CD8-positive, alpha-beta memory T cell (primary cell): ENCODE measurements at places on chromosomes 16 and 17.

DNA sequence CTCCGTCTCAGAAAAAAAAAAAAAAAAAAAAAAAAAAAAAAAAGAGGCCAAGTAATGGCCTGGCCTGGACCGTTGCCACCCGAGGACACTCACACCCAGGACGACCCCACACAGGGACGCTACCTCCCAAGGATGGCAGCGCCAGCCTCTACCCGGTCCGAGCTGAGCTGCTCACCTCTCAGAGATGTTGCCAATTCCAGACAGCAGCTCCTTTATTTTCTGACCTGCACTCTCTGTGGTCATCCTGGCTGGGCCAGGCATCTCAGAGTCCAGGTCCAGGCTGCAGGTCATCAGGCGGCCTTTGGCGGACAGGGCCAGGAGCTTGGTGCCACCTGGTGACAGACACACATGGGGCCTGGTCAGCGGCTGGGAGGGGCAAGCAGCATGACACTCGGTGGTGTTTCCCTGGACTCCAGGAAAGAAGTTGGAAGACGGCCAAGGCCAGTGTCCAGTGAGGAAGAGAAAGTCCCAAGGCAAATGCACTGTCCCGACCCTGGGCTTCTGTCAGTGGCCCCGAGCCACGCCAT, 3.1 kb downstream of the FAAP100 start:
- DNase-seq, result no peak

DNA sequence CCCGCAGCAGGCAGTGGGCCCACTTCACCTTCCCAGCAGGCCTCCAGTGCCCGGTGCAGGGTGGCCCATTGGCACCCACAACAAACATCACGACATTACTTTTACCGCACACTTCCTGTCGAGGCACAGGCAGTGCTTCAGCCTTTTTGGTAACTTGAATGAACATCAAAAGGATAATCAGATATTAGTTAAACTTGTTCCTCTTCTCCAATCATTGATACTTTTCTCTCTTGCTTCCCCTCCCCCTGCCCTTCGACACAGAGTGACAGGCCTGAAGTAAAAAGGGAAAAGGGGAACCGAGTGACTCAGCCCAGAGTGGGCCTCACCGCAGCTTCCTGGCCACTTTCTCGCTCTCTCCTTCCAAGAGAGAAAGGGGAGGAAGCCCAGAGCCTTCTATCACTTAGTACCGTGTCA, 507.0 kb downstream of the MAF start:
- peak; percentile 11 for DNase-seq

GRCh38 chr17:19343671-19344151, 18.8 kb downstream of the B9D1 start:
- DNase-seq, result no peak

- DNase-seq, result no peak
These were observed 20.4 kb upstream of the SLFN5 start for GRCh38 chr17:35222452-35222851.

GRCh38 chr17:30336369-30337171, 2.7 kb upstream of the TMIGD1 start:
- peak; percentile 67 for DNase-seq

GRCh38 chr16:55491691-55492090, 12.7 kb downstream of the MMP2 start:
- no peak for DNase-seq

- DNase-seq, result no peak
These were observed 13.5 kb downstream of the MPG start for GRCh38 chr16:91484-91883.

DNA sequence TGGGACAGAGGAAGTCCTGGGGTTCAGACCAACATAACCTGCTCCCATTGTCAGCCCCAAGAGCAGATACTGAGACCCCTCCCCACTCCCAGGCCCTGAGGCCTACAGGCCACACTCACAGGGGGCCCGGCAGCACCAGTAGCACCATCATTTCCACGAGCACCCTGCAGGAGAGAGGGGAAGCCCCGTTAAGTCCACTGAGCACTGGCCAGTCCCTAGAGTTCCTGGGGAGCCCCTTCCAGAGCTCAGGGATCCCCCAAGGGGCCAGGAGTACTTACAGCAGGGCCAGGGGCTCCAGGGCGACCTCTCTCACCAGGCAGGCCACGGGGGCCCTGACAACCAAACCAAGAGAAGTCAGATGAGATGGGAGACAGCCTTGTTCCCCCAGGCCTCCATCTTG, 5.4 kb downstream of the COL1A1 start:
- DNase-seq, result no peak

DNA sequence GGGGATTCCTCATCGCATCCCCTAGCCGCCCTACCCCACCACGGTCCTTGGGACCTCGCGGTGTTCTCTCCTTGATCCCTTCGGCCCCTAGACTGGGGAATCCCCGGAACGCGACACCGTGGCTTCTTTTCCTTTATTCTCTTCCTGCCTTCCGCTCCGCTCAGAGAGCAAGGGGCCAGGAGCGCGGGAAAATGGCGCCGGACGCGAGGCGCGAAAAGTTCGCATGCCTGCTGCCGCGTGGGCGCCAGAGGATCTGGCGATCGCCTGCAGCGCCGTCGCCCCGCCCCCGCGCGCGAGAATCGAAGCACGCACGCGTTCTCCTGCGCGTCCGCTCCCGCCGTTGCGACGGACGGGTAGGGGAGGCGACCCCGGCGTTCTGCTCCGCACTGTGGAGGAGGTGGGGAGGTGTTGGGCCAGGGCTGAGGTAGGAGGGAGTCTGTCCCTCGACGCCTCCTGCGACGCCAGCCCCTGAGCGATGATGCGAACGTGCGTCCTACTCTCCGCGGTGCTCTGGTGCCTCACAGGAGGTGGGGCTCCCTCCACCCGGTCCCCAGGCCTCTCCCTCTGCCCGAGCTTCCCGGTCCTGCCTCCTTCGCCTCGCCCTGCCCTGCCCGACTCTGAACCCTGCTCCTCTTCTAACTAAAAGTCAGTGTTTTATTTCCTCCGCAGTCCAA, at the start of gene ZPBP2:
ZPBP2 (plus strand) TSS at position 323 of the 674 bp plus-strand sequence; CDS start at position 476, 153 bp downstream.
- peak; percentile 51 for DNase-seq

GRCh38 chr16:1508494-1509187, 15.5 kb downstream of the TELO2 start:
- no peak for DNase-seq

DNA sequence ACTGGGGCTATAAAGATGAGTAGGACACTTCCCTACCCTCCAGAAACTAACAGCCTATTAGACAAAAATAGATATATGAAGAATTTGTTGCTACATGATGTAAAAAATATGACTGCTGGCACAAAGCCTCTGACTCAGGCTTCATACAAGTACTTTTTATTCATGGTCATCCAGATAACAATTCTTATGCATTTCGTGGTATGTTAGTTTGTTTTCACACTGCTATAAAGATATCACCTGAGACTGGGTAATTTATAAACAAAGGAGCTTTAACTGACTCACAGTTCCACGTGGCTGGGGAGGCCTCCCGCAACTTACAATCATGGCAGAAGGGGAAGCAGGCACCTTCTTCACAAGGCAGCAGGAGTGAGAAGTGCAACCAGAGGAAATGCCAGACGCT, 112.5 kb upstream of the HLF start:
- DNase-seq, result no peak
